Fibroblast of skin of left quadriceps (primary cell): ENCODE measurements at places on chromosomes 11 and 22.

- DNase-seq, result peak; percentile 16
Measured at GRCh38 chr22:35258191-35258988, 1.1 kb downstream of the HMGXB4 start.

DNA sequence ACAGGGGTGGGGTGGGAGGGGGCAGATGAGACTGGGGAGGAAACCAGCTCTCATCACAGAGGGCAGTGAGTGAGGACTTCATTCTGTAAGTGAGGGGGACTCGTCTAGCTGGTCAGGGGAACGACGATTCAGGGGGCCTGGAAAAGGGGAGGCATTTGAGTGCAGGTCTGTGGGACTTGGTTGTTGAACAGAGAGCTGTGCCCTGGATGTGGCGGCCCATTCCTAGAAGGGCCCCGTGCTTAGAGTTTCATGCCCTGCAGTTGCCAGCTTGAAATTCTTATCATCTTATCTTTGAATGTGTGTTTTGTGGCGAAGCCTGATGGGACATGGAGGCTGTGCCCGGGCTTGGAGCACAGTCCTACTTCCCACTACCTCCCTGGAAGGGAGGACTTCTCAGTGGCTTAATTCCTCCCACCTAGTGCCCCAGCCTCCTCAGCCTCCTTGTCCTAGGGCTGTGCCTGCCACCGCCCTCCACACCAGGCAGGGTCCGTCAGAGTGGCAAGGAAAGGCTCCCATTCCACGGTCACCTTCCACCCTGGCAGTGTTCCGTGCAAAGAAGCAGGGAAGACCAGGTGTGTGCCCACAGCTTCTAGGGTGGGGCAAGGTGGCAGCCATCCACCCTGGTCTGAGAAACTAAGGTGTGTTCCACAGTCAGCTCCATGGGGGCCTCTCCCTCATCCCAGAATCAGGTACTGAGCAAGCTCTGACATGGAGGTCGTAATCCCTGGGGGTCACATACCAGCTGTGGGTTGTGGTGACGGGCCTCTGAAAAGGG lies 59.7 kb upstream of the LMO1 start:
- DNase-seq, result no peak

GRCh38 chr11:121841487-121842191 lies 274.4 kb downstream of the BLID start:
- peak; percentile 99 for DNase-seq

DNA sequence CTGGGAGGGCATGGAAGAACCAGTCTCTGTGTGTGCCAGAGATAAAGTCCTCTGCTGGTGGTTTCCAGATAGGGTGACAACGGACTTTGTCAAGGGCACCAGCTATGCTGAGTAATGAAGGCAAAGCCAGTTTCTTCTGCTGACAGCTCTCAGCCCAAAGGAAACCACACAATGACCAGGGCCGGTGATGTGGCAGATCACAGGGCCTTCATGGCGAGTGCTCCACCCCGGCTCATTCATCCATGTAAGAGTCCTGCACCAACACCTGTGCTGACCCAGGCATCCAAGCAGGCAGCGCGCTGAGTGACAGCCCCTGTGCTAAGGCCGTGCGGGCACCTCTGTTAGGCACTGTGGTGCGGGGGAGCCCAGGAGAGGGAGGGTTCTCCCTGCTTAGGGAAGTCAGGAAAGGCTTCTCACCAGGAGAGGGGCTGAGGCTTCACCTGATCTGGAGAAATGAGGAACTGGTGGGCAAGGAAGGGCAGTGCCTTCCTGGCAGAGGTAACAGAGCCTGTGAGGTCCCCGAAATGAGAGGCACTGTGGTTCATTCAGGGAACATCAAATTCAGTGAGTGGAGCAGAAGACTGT lies 33.8 kb downstream of the TP53I11 start:
- no peak for DNase-seq
